Stimulated activated CD4-positive, alpha-beta T cell treated with anti-CD3 and anti-CD28 coated beads, Interleukin-15, amount 100 ng/mL, for 1 hour (primary cell): ENCODE measurements at places on chromosomes 1 and 21.
A peak's percentile ranks its signal among the peaks of the same experiment; 100 is the strongest.

GRCh38 chr1:59976194-59977074 is 49.9 kb upstream of the CYP2J2 start:
- no peak for DNase-seq

DNA sequence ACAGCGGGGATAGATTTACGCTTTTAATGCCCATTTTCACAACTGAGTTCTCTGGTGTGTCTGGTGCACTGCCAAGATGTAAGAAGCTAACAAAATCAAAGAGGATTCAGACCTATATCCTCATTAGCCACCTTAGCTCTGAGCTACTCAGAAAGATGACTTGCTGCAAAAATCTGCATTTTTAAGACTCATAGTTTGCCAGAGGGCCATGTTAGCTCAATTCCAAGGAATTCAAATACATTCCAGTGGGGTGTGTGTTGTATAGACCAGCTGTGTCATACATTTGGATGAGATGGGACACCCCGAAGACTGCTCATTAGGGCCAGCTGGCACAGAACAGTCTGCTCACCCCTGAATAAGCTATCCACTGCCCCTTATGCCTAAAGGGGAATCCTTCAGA is 8.9 kb downstream of the DENND2D start:
- DNase-seq: no peak

DNA sequence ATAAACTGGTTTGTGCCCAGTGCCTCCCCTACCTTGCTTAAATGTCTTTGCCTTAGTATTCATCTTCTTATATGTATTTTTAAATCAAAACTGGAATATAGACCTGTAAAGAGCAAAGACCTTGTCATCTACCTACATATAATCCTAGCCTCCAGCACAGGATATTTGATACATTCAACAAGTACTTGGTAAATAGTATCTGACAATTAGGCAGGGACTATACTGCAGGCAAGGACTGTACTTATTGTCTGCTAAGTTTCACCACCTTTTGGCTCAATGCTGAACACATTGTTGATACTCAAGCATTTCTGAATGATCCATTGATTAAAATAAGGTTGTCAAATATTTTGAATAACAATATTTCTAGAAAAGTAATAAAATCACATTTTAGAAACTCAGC is 96.4 kb downstream of the PKN2 start:
- DNase-seq: no peak

DNA sequence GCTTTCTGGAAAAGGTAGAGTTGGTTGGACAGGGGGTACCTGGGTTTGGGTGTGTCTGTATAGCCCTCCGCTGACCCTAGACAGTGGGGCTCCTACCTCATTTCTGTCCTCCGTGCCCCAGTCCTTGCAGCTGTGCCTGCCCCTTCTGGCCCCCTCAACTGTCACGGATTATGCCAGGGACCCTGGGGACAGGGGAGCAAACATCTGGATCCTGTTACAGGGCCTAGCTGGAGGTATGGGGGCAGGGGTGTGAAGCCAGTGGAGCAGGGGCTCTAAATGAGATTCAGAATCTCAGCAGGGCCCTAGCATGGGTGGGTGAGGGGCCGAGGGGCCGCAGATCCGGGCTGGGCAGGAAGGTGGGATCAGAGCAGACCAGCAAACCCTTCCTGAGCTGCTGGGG is 81.0 kb downstream of the TAS1R2 start:
- DNase-seq: no peak

GRCh38 chr1:4668743-4669700 is 14.6 kb downstream of the AJAP1 start:
- no peak for DNase-seq

DNA sequence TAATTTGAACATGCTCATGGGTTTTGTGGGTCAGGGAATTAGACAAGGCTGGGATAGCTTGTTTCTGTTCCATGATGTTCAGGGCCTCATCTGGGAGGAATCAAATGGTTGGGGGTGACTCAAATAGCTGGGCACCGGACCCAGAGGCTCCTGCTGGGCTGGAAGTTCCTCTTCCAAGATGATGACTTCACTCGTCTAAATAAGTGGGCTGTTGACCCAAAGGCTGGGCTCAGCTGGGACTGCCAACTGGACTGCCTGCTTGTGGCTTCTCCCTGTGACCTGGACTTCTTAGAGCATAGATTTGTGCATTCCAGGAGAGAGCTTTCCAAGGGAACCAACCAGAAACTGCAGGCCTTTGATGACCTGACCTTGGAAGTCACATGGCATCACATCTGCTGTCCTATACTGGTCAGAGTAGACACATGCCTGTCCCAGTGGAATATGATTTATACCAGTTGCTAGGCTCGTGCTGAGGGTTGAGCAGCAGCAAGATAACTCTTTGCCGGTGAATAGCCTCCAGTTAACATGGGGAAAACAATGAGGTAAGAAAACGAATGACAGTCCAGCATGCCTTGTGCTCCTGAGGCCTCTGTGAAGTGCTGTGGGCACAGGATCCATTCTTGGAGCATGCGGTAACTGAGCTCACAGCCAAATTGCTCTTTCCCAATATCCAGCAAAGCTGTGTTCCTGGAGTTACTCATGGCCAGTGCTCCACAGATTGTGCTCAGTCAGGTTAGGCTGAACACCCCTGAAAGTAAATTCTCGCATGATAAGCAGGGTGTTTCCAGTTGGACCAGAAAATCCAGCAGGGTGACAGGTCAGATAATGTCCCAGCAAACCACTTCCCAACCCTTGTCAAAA is 272.9 kb upstream of the TMEM51 start:
- DNase-seq: no peak

DNA sequence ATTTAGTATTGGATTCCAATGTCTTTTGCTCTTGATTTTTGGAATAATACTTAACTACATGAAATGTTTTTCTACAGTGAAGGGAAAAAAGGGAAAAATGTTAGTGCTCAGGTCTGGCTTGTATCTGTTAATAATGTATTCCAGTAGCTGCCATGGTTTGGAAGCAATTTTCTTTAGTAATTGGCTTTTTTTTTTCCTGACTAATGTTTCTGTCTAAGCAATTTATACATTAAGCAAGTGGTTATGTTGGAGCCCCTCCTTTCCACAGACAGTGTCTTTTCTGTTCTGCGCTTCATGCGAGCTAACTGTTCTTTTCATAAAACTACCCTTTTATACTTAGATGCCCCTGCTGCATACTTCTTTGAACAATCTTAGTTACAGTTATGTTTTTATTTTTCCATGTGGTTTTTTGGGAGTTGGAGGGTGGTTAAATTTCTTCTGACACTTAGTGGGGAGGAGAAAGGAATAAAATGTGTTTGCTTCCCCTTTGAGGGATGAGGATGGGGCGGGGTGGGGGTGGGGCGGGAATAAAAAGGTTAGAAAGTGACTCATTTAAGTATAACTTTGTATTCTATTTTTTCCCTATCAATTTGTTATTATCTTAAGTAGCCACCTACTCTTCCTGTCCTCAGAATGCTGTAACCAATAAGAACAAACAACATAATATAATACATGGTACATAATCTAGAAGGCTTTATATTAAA is 83.1 kb downstream of the CLIC4 start:
- DNase-seq: no peak

DNA sequence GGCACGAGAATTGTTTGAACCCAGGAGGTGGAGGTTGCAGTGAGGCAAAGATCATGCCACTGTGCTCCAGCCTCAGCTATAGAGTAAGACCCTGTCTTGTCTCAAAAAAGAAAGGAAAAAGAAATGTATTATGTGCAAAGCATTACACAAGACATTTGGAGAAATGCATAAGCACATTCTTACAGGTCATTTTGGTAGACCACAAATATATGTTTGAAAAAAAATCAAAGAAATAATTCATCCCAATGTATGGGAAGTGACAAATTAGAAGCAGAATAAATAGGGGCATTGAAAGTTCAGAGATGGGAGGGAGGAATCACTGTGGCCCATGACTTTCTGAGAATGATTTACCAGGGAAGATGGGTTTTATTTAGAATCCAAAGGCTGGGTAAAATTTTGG is 283.5 kb upstream of the ADAMTS5 start:
- no peak for DNase-seq

DNA sequence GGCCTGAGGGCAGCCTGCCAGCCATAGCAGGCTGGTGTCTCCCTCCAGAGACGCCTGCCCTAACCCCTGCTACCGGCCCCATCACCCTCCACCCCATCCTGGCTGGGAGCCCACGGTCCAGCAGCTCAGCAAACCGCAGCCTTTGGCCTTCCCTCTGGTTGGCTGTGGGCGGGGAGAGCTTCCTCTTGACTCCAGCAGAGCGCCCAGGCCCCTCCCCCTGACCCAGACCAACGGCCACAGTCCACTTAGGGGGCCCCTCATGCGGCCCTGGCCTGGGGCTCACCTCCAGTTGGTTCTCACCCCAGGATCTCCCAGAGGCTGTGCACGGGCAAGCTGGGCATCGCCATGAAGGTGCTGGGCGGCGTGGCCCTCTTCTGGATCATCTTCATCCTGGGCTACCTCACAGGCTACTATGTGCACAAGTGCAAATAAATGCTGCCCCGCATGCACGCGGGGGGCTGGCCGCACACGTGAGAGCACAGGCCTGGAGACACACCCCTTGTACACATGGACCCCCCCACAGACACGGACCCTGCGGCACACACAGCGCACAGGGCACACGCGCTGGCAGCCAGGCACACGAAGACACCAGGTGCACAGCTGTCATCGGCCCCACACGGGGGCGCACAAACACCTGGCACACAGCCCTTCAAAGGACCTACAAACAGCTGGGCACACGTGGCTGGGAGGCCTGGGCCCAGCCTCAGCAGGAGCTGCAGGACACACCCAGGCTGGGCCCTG is 3.1 kb downstream of the SMIM1 start:
- DNase-seq: peak; percentile 20

DNA sequence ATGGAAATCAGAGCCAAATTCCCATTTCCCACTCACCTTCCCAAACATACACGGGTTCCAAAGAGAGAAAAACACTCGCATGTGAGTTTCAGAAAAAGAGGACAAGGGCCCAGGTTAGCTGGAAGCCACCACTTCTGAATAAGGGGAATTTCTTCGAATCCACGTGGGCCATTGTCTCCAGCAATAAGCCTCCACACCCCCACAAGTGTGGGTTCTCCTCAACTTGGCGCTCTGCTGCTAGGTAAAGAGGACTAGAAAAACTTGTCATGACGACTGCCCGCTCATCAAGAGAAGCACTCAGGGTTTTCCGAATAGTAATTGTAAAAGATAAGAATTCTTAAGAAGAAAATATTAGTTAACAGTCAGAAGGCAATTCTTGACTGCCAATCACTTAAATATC is 30.6 kb downstream of the PRDM15 start:
- no peak for DNase-seq

GRCh38 chr1:212600071-212600915 is 8.3 kb upstream of the ATF3 start:
- DNase-seq: no peak

GRCh38 chr1:38608202-38608864 is 251.2 kb downstream of the RRAGC start:
- DNase-seq: no peak

GRCh38 chr1:46606255-46606965 is 2.3 kb upstream of the MKNK1 start:
- DNase-seq: no peak
